CD4-positive, alpha-beta T cell treated with Interleukin-15 for 4 hours (primary cell): ENCODE measurements at places on chromosomes 2 and 18.

- no peak for DNase-seq
Observed at GRCh38 chr2:10171006-10171800, 48.7 kb downstream of the RRM2 start.

DNA sequence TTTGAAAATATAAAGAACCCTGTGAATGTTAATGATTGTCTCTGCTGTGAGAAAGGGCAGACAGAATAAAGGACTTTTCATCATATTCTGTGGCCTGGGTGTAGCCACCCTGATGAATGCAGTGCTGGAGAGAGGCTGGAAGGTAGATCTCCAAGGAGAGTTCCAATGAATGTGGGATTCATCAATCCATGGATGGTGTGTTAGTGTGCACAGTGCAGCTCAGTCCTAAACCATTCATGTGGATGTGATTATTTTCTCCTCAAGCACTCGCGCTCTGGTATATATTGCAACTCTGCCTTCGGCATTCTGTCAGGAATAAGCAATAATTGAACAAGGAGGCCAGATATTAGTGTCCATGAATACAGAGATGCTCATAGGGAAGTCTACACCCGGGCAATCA lies 47.1 kb downstream of the LRRTM1 start:
- no peak for DNase-seq

DNA sequence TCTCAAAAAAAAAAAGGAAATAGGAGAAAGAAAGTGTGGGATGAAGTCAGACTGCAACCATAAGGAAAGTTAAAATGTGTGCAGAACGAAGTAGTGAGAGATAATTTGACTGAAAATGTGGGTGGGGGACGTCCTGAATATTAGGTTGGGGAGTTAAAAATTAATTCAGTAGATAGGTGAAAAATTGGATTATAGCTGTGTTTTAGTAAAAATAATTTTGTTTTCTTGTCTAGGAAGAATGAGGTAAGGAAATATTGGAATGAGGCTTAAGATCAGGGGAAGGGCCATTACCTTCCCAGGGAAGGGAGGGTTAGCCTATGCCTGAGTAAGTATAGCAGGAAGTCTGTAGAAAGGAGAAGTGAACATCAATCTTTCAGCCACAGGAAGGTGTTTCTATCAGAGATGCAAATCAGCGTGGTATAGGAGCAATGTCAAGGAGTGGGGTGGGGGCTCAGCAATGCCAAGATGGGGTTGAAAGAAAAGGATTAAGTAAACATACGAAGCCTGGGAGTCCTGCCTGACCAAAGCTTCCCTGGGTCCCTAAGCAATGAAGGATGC lies 250.9 kb downstream of the PIEZO2 start:
- no peak for DNase-seq

GRCh38 chr2:168594778-168595177 lies 138.7 kb downstream of the CERS6 start:
- no peak for DNase-seq

DNA sequence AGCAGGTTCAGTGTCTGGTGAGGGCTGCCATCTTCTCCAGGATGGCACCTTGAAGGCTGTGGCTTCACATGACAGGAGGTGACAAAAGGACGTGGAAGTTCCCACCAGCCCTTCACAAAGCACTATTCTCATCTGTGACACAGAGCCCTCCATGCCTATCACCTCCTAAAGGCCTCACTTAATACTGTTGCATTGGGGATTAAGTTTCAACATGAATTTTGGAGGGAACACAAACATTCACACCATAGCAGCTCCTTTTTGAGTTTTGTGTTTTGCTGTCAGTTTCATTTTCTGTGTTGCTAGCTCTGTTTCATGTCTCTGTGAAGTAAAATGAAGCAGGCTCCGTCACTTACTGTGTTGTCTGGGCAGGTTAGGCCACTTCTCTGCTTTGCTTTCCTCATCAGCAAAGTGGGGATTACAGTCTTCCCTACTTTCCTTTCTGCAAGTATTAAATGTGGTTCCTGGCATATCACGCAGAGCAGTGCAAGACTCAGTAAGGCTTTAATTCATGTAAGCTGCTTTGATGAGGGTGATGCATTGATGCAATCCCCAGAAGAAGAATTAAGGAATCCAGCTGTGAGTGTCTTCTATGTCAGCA lies 31.6 kb downstream of the LIMS1 start:
- peak; percentile 3 for DNase-seq

GRCh38 chr2:1563943-1564891 lies 151.0 kb downstream of the TPO start:
- DNase-seq: peak; percentile 6
